Spinal cord (tissue), 10 donors: ENCODE measurements at places on chromosomes 2 and 18.

GRCh38 chr2:23449413-23449812 lies 64.4 kb downstream of the KLHL29 start:
- DNase-seq: no peak

DNA sequence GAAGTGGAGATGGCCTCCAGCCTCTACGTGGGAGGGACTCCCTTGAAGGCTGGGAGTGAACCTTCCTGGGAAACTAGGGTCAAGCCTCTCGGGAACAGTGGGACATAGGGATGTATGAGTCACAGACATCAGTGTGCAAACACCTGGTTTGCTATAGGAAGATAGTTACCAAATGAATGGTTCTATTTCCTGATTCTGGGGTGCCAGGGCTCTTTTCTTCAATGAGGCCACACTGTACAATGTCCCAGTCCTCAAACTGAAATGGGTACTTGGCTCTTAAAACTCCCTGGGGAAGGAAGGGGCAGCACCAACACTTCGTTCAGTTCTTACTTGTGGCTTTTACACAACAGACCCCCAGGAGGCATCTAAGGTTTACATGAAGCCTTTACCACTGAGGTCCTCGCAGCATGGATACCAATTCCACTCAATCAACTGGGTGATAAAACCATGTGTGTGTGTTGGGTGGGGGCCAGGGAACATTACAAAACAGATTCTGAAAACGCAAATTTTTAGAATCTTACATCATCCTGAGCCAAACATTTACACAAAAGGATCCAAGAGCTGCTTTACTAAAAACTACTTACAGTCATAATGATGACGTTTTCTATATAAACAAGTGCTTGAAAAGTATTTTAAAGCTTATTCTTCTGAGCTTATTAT lies 10.4 kb downstream of the ERFE start:
- DNase-seq: no peak

GRCh38 chr2:201070948-201071478 lies 458 bp downstream of the HYCC2 start:
- DNase-seq: no peak

- no peak for DNase-seq
Measured at GRCh38 chr2:232772531-232772930, 3.8 kb downstream of the KCNJ13 start.

- no peak for DNase-seq
Measured at GRCh38 chr2:85281553-85281952, 46.2 kb downstream of the TGOLN2 start.

- no peak for DNase-seq
Measured at GRCh38 chr2:43174368-43174916, 52.0 kb downstream of the ZFP36L2 start.

- no peak for DNase-seq
Measured at GRCh38 chr18:33579349-33580215, 1.6 kb downstream of the ASXL3 start.

DNA sequence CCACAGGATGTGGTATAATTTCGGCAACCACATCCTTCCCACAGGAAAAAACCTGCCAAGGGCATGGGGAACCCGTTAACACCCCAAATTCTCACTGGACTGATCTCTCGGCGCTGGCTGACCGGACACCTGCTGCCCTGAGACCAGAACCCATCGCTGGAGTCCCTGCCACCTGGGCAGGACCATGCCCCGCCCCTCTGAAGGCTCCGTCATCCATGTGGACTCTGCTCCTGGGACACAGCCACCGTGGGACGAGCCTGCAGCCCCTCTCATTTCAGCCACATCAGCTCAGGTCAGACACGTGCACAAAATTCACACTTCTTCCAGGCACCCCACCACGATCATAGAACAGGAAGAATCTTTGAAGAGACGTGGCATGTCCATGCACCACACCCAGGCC lies 108.2 kb downstream of the ZNF516 start:
- DNase-seq: no peak

GRCh38 chr2:170887896-170888295 lies 41.2 kb upstream of the GORASP2 start:
- no peak for DNase-seq

- DNase-seq: no peak
Measured at GRCh38 chr2:221817052-221817451, 244.9 kb upstream of the EPHA4 start.

GRCh38 chr2:213189001-213189899 lies 37.8 kb upstream of the IKZF2 start:
- DNase-seq: no peak

DNA sequence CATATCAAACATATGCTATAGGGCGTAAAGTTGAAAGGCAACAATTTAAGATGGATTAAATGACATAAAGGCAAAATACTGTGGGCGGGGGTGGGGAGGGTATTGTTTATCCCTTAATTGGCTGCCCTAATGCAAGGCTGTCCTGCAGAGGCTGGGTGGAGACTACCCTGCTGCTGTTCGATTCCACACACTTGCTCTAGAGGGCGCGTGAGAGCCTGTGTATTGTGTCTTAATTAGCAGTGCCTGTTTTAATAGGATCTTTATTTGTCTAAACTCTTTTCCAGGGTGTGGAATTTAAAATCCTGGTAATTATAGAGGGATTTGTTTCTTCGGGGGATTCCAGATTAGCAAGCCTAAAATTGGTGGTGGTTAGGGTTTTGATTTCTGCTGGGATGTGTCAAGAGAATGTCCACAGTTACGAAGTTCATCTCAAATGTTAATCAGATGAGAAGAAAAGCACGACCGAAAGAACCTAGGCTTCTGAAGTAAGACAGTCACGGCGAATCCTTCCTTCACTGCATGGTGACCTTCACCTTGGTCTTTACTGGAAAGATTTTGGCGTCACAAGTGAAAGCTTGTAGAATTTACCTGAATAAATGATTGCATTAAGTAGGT lies 103.5 kb upstream of the MAP3K20 start:
- no peak for DNase-seq

DNA sequence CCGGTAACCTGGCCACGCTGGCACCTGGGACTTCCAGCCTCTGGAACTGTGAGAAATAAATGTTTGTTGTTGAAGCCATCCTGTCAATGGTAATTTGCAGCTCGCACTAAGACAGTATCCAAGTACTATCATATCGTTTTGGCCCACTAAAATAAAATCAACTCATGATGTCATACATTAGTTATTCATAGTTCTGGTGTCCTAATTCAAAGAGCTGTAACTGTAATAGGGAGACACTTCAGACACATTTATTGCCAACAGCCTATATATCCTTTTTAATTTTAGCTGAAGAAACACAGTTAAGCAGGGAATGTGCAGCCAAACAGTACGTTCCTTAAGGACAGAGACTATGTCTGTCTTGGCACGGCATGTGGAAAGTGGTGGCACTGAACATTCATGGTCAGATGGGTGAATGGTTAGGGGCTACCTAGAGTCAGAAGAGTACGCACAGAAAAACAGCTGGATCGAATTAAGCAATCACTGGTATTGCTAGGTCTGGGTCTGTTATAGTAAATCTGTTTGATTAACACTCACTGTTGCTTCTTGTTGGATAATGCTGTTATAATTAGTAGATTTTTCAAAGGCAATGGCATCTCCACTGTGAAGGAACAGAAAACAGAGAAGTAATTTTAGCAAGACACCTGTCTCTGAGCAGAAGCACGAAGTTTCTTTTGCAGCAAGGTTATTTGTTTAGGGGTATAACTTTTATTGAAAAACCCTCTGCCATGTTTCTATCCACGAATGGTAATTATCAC lies 41.3 kb upstream of the CREG2 start:
- DNase-seq: no peak

DNA sequence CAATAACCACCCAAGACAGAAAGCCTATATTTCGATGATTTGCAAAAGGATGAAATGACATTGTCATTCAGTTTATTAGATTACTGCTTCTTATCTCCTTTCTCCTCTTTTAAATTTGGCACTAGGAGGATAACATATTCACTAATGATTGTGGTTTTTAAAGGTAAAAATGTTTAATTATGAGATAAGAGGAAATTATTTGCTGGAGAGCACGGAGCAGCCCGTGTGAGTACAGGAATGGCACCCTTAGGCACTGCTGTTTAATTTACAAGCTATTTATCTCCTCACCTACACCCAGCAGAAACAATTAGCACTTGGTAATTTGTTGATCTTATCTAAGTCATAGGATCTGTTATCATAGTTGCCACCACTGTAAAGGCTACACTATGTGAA lies 87.4 kb upstream of the SP3 start:
- no peak for DNase-seq

- DNase-seq: no peak
Measured at GRCh38 chr2:102399499-102400141, 23.3 kb upstream of the IL18RAP start.

- no peak for DNase-seq
Measured at GRCh38 chr2:85259101-85259590, 68.6 kb downstream of the TGOLN2 start.

DNA sequence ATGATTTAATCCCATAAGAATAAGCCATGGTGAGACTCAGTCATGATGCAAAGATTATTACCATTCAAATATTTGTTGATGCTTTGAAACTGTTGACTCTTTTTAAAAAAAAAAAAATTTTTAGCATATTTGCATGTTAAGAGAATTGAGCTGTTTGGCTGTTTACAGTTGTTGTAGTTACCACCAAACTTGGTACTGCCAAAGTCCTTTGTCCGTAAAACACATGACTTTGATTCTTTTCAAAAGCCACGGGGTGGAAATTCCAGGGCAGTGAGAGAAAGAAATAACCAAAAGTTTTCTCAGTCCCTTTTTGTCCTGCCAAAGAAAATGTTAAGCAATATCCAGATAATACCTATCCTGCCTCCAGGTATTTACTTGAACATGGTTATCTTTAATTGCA lies 474.8 kb downstream of the METTL4 start:
- no peak for DNase-seq

DNA sequence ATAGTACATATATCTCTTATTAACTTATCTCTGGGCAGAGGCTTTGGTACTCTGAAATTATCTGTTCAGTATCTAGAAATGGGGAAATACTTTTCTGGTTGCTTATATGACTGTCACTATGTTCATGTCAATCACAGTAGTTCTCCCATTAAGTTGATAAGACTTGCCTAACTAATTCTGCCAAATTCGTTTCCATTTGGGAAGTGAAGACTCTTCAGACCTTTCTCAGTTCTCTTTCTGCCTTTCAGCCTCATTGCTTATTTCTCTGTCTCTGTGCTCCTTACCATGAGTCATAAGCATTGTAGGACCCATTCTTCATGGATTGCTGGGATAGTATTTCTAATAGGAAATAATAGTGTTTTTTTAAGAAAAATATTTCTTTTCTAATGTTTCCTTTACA lies 113.5 kb downstream of the PHLPP1 start:
- DNase-seq: no peak

DNA sequence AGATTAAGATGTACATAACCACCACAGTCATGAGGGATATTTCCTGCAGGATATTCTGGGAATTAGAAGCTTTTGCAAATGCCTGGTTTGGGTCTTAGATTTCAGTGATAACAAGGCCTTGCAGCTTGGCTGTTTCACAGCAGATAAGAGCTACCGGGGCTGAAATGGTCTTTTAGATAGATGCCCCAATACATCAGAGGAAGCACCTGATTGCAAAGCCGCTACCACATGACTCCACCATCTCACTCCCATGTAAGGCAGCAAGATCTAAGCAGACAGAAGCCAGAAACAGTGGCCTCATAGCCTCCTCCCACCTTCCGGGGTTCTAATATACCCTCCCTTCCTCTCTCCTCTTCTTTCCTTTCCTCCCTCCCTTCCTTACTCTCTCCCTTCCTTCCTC lies 31.1 kb upstream of the EPG5 start:
- no peak for DNase-seq

DNA sequence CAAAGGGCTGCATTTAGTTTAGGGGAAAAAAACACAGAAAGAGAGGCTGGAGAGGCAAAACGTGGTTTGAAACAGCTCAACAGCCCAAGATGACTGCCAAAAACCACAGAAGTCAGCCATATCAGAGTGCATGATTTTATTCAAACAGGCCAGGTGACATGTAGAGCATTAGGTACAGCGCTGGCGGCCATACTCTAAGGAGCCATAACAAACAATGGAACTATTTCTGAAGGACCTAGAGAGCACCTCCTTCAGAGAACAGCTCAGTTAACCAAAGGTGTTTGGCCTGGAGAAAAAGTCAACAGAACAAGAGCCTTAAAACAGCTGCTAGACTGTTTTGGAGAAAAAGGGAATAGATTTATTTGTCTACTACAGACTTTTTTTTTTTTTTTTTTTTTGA lies 2.6 kb downstream of the THADA start:
- no peak for DNase-seq
